Astrocyte (in vitro differentiated cells and primary cell): ENCODE measurements at places on chromosomes 5 and 9. TPM values are rescaled to one million over a fixed set of nuclear protein-coding genes. Genes with fewer than 3 reads are reported as not detected.

Gene SYK
- total RNA-seq, result 0.07 and 0.41 TPM in 2 replicates

DNA sequence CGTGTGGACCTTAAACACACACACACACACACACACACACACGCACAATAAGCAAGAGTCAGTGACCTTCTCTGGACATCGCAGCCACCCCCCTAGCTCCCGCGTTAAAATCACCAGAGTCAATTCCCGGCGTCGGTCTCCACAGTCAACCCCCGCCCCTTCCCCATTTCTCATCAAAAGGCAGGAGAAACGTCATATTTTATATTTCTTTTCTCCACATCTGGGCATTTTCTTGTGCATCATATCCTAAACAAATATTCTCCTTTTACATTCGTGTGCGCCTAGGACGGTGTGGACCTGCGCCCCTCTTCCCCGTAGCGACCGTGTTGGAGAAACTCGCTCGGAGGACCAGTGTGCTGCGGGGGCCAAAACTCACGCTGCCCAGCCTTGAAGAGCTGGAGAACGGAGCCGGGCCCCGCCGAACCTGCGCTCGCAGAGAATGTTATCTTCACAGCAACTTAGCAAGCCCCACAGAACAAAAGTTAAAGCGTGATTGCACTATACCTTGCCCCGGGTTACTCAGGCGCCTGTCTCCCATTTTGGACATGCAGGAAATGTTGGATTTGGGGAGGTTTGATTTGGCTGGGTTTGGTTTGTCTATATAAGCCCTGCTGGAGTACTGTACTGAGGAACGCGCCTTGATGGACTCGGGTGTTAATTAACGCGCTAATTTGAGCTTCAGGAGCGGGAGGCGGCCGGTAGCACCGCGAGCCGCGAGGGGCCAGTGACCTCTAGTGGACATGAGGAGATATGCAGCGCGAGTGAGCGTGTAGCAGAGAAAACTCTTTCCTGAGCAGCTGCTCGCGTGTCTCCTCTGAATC is 192.4 kb downstream of the MEF2C start:
- H3K4me3 ChIP-seq, result peak overlapping the region; percentile 63
- H3K36me3 ChIP-seq, result no peaks in the 10 kb centered on the region
- H3K27ac ChIP-seq, result peak overlapping the region; percentile 9
- H3K27me3 ChIP-seq, result peaks cover 63% of the 10 kb centered on the region
- peaks cover 20% of the 10 kb centered on the region for H3K4me1 ChIP-seq

GRCh38 chr5:169011451-169011850 is 289.5 kb downstream of the SLIT3 start:
- peaks cover 5% of the 10 kb centered on the region for H3K4me1 ChIP-seq
- no peaks in the 10 kb centered on the region for H3K36me3 ChIP-seq
- no peak overlapping the region for H3K4me3 ChIP-seq
- H3K27me3 ChIP-seq, result no peaks in the 10 kb centered on the region
- no peak overlapping the region for H3K27ac ChIP-seq

DNA sequence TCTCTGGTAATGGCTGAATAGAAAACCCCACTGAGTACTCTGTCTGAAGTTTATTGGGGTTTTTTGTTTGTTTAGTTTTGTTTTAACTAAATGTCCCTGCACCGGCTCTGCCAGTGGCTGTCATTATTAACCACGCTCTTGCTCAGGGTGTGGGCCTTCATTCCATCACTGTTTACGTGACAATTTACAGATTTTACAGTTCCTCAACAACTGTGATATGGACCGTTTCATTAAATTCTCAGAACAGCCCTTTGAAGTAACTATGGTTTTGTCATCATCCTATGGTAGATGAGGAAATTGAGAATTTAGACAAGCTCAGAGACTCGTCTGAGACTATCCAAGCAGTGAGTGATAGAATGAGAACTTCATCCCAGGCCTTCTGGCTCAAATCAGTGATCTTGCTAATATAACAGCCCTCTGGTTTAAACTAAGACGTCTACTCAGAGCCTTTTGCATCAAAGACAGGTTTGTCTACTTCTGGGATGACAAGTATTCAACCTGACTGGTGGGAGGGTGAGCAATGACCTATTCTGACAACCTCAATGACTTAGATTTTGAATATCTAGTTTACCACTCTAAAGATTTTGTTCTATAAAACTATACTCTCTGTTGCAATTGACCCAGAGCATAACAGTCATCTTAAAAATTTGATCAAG is 77.3 kb upstream of the MAP3K1 start:
- DNase-seq, result no peak
- no peaks in the 10 kb centered on the region for H3K36me3 ChIP-seq
- no peak overlapping the region for H3K4me3 ChIP-seq
- no peaks in the 10 kb centered on the region for H3K4me1 ChIP-seq

DNA sequence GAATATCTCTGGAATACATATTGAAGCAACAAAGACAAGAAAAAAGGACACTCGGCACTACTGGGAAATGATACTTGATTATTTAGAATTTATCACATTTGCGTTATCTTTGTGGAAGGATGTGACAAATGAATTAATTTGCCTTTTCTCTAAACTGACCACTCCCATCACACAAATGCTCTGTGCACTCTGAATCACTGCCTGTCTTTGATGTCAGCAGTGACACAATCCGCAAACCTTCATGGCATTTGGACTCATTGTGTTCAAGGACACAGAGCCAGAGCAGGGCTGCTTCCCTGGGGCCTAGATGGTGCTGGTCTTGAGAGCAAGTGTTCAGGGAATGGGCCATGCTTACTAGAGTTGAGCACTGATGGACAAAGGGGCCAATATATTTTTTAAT is 4.9 kb upstream of the KIF4B start:
- no peak overlapping the region for H3K27ac ChIP-seq
- no peaks in the 10 kb centered on the region for H3K4me1 ChIP-seq
- H3K4me3 ChIP-seq, result no peak overlapping the region
- no peaks in the 10 kb centered on the region for H3K27me3 ChIP-seq
- H3K36me3 ChIP-seq, result no peaks in the 10 kb centered on the region
- DNase-seq, result peak; percentile 14

Gene PHYHD1
- total RNA-seq, result 4.6 and 6.1 TPM in 2 replicates

Gene CCNI2
- 0.16 and 0.24 TPM in 2 replicates for total RNA-seq

DNA sequence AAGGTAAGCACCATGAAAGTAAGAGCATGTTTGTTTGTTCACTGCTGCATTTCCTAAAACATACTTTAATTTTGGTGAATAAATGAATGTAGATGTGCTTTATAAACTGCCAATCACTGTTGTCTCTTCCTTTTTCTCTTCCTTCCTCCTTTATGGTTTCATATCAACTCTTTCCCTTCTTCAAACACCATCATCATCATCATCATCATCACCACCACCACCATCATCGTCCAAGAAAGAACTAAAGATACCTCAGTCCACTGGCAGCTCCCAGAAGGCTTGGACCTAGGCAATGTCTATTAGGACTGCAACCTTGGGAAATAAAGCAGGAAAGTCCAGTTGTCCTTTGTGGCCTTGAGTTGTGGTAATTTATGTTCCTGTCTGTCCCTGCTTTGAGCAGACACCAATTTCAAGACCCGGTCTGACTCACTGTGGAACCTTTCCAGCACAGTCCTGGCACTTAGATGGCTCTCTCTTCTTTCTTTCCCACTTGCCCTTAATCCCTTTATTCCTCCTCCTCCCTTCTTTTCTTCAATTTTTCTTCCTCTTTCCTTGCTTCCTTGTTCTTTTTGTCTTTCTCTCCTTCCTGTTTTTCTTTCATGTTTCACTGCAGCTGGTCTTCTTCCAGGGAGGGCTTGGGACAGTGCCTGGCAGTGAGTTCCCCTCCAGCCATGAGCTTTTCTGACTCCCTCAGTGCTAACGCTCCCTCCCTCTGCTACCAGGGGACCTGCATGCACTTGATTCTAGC is 99.3 kb downstream of the ANGPTL2 start:
- no peak for DNase-seq
- no peaks in the 10 kb centered on the region for H3K27me3 ChIP-seq
- no peak overlapping the region for H3K27ac ChIP-seq
- H3K4me1 ChIP-seq, result no peaks in the 10 kb centered on the region

DNA sequence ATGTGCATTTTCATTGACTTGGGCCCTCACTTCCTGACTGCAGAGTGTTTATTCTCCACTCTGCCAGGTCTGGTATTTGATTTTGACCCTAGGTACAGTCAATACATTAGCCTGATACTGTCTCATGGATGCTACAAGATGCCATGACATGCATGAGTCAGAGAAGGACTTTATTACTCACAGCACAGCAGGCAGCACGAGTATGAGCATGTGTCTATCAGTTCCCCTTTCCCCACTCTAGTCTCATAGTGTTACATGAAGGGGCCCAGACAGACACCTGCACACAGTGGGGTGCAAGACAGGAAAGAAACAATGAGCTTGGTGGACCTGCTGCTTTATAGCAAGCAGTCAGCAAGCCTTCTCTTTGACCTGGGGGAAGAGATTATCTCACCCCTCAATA is 19.6 kb downstream of the ITGA2 start:
- no peak for DNase-seq
- H3K36me3 ChIP-seq, result peaks cover 2% of the 10 kb centered on the region
- no peaks in the 10 kb centered on the region for H3K27me3 ChIP-seq
- peaks cover 35% of the 10 kb centered on the region for H3K4me1 ChIP-seq
- no peak overlapping the region for H3K4me3 ChIP-seq

DNA sequence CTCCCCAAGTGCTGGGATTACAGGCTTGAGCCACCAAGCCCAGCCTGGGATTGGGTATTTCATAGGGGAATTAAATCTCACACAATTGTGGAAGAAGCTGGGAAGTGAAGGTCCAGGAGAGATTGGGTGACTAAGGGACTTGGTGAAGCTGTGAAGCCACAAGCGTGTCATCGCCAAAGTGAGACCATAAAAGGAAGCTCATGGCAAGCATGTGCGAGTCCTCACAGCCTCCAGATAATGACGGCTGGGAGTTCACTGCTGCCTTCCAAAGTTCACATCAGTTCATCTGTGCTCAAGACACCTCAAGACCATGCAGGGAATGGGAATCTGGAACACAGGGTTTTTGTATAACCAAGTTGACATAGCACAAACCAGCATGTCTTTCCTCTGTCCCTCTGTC is 210.6 kb downstream of the MARCHF11 start:
- DNase-seq, result no peak
- no peak overlapping the region for H3K4me3 ChIP-seq
- H3K36me3 ChIP-seq, result no peaks in the 10 kb centered on the region
- no peaks in the 10 kb centered on the region for H3K27me3 ChIP-seq

- H3K27ac ChIP-seq, result no peak overlapping the region
- H3K27me3 ChIP-seq, result no peaks in the 10 kb centered on the region
- peak; percentile 23 for DNase-seq
- H3K4me1 ChIP-seq, result no peaks in the 10 kb centered on the region
- H3K36me3 ChIP-seq, result no peaks in the 10 kb centered on the region
These were observed 550.6 kb downstream of the CDH10 start for GRCh38 chr5:24094081-24094679.

- no peak for DNase-seq
- no peak overlapping the region for H3K4me3 ChIP-seq
- H3K4me1 ChIP-seq, result peaks cover 4% of the 10 kb centered on the region
- no peak overlapping the region for H3K27ac ChIP-seq
- H3K27me3 ChIP-seq, result peaks cover 3% of the 10 kb centered on the region
These were observed 32.5 kb upstream of the ZNF366 start for GRCh38 chr5:72539726-72540125.

Gene ADRA1B
- 1.4 and 1.9 TPM in 2 replicates for total RNA-seq

DNA sequence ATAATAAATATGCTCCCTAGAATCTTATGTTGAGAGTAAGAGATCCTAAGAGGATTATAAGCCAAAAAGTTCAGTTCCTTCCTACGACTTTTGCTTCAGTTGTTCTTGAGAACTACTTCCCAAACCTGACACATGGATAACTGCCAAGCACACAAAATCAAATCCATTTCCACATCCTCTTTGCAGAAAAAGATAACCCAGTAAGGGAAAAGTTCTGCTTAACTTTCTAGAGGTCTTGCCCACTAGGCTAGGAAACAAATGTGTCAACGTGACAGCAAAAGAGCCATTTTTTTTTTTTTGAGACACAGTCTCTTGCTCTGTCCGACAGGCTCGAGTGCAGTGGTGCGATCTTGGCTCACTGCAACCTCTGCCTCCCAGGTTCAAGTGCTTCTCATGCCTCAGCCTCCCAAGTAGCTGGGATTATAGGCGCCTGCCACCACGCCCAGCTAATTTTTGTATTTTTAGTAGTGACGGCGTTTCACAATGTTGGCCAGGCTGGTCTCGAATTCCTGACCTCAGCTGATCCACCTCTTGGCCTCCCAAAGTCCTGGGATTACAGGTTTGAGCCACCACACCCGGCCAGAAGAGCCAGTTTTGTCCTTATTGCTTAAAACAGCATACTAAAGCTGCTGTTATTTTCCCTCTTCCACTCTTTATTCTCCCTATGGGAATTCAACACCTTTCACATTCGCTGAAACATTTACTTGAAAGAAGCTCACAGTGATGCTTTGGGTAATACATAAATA is 24.2 kb downstream of the CSNK1A1 start:
- peaks cover 3% of the 10 kb centered on the region for H3K4me1 ChIP-seq
- no peak overlapping the region for H3K4me3 ChIP-seq
- H3K36me3 ChIP-seq, result peaks cover 16% of the 10 kb centered on the region
- H3K27ac ChIP-seq, result no peak overlapping the region

DNA sequence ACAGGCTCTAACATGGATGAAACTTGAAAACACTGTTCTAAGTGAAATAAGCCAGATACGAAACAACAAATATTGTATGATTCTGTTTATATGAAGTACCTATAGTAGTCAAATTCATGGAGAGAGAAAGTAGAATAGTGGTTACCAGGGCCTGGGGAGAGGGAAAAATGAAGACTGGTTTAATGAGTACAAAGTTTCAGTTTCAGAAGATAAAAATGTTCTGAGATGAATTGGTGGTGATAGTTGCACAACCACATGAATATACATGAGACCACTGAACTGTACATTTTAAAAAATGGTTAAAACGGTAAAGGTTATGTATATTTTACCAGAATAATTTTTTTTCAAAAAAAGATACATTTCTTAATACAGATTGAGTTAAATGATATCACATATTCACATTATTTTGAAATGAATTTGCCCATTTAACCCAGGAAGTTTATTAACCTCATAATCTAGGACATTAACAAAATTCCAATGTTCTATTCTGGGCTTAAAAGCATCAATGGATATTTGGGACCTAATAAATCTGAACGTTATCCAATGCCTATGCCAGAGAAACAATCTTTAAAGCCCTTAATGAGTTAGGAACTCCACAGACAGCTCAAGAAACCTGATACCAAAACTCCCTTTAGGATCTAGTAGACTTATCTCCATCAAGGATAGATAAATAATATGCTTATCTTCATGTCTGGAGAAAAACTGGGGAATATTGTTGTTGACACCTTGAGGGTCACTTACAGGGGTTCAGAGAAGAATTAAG is 521.3 kb downstream of the EFNA5 start:
- no peak for DNase-seq
- no peak overlapping the region for H3K4me3 ChIP-seq
- H3K4me1 ChIP-seq, result no peaks in the 10 kb centered on the region
- no peaks in the 10 kb centered on the region for H3K27me3 ChIP-seq

DNA sequence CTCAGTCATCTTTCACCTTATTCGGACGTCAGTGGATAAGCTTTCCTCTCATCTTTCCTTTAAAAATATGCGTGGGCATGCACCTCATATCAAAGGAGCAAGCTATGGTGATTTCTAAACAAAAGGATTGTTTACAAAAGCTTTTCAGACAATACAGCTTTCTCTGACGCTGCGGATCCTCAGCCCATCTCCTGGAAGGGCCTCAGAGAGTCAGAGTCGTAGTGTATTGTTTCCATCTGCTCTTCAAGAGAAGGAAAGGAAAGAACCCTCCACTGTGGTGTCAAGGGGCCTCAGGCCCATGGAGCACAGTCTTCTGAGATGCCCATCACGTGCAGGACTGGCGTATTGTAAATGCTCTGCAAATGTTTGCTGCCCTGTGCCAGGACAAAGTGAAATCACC is 163.4 kb upstream of the MAP1B start:
- H3K27me3 ChIP-seq, result no peaks in the 10 kb centered on the region
- H3K4me1 ChIP-seq, result no peaks in the 10 kb centered on the region
- H3K4me3 ChIP-seq, result no peak overlapping the region
